CD4-positive, alpha-beta T cell treated with Interleukin-15 for 1 hour (primary cell): ENCODE measurements at places on chromosomes 16 and 17.

DNA sequence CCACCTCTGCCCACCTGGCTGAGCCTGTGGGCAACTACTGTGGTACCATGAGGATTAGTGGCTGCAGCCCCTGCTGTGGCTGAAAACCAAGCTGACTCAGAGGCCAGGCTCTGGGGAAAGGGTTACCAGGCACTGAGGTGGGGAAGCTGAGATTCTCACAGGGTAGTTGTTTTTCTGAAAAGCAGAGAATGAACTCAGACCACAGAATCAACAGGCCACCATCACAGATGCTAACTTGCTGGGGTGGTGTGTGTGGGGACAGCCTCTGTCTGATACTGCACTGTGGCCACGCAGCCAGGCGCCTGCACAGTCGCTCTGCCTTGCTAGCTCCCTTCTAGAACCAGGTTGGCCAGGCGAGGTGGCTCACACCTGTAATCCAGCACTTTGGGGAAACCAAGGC is 28.8 kb downstream of the NPLOC4 start:
- no peak for DNase-seq

GRCh38 chr17:7392696-7393612 is 1.4 kb downstream of the PLSCR3 start:
- no peak for DNase-seq

- DNase-seq, result no peak
Measured at GRCh38 chr17:29709866-29710519, 87.3 kb upstream of the CORO6 start.

- DNase-seq, result no peak
Measured at GRCh38 chr16:56882077-56882800, 17.2 kb downstream of the SLC12A3 start.

DNA sequence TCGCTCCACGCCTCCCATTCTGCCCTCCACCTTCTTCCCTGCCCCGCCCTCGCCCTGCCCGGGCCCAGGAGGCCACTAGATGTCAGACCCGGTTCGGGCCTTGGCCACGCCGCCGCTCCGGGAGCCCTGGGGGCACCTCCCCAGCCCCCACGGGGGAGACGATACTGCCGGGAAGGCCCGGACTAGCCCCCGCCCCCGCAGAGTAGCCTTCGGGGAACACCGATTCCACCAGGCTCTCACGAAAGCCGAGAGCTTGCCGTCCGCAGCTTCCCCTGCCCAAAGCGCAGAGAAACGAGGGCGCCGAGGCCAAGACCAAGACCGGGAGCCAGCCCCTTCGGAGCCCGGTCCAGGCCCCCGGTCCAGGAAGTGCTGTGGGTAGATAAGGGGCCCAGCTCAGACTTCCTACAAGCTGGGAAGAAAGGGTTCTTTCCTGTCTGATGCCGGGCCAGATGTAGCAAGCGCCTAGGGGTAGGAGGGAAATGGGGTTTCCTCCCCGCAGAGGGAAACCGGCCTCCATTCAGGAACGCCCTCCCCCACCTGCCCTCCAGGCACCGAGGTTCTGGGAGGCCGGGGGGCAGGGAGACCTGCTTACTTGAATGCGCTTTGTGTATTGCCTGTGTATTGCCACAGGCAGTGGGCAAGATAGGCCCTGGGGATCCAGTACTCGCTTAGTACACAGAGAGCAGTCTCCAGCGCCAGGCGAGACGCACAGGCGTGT is 806 bp upstream of the CYB561 start:
- peak; percentile 40 for DNase-seq

- no peak for DNase-seq
Measured at GRCh38 chr17:41101586-41102259, at the start of gene KRTAP4-16. Gene KRTAP4-16 (minus strand): TSS chr17:41102209. CDS start chr17:41102209, 0 bp downstream.

DNA sequence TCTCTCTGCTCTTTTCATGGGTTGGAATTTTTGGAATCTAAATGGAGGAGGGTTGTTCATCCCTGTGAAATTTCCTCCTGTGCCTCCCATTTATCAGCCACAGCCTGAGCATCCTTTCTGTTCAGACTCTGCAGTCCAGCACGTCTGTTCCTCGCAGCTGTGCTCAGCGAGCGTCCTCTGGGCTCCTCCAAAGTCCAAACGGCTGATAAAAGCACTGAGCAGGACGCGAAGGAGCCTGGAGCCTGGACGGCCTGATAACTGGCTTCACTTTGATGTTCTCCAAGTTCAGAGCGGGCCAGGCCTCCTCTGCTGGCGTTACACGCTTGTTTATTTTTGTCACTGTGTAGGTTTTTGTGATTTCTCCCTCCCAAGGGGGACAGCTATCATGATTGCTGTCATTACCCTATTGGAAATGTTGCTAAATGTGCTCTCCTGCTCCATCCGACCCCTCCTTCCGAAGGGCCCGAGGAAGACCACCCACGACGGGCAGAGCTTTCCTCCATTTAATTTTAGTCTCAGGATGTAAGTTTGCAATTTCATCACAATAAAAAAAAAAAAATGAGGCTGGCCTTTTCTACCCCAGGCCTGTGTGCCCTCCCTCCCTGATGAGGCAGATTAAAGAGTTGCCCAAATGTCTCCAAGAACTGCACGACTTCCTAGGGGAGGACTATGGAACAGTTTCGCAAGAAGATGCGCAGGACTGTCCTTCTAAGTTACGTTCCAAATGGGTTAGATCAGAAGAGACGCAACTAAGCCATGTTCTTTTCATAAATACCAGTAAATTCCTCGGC is 290.5 kb upstream of the FOXF1 start:
- no peak for DNase-seq

DNA sequence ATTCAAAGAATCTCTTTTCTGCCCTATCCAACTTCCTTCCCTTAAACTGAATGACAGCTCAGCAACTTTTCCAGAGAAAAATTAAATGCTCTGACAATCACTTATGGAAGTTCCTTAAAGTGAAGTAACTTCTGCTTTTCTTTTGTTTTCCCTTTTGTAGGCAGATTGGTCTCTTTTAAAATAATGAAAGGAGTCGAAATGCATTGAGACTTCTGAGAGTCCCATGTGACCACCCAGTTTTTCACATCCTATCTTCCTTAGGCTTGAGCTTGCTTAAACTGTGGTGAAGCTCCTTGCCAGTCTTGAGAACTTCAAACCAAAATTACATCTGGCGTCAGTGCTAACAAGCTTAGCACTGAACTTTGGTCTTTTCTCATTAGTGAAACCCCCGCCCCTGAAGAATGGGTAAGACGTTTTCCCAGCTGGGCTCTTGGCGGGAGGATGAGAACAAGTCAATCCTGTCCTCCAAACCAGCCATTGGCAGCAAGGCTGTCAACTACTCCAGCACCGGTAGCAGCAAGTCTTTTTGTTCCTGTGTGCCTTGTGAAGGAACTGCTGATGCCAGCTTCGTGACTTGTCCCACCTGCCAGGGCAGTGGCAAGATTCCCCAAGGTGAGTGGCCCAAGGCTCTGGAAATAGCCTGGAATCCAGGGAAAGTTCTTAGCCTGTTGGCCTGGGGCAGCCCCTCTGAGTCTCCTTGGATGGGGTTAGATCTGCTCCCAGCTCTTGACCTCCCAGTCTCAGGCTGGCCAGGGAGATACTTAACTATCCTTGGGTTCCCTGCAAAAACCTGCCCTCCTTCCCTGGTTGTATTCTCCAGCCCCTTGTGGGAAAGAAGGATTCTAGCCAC is 1.2 kb downstream of the TMEM106A start:
- no peak for DNase-seq

GRCh38 chr16:72171236-72171635 is 719 bp downstream of the PMFBP1 start:
- DNase-seq, result no peak

- no peak for DNase-seq
Measured at GRCh38 chr17:77022766-77023165, 118.0 kb upstream of the SEC14L1 start.
